ENCODE measurements at places on chromosomes 4 and X. TPM values are rescaled to one million over a fixed set of nuclear protein-coding genes. Genes with fewer than 3 reads are reported as not detected.

USP17L15 gene
- not detected for total RNA-seq

RNF4 gene
- 103 TPM for total RNA-seq

PPARGC1A gene
- not detected for total RNA-seq

MAGEA6 gene
- total RNA-seq, result not detected

DHX15 gene
- 302 TPM for total RNA-seq

RADX gene
- 0.27 TPM for total RNA-seq

CFAP99 gene
- not detected for total RNA-seq

PASD1 gene
- not detected for total RNA-seq

Data from thoracic aorta endothelial cell (primary cell).